ENCODE measurements at places on chromosomes 1 and 21.

- DNase-seq = no peak
These were observed 47.9 kb upstream of the NUF2 start for GRCh38 chr1:163273766-163274441.

DNA sequence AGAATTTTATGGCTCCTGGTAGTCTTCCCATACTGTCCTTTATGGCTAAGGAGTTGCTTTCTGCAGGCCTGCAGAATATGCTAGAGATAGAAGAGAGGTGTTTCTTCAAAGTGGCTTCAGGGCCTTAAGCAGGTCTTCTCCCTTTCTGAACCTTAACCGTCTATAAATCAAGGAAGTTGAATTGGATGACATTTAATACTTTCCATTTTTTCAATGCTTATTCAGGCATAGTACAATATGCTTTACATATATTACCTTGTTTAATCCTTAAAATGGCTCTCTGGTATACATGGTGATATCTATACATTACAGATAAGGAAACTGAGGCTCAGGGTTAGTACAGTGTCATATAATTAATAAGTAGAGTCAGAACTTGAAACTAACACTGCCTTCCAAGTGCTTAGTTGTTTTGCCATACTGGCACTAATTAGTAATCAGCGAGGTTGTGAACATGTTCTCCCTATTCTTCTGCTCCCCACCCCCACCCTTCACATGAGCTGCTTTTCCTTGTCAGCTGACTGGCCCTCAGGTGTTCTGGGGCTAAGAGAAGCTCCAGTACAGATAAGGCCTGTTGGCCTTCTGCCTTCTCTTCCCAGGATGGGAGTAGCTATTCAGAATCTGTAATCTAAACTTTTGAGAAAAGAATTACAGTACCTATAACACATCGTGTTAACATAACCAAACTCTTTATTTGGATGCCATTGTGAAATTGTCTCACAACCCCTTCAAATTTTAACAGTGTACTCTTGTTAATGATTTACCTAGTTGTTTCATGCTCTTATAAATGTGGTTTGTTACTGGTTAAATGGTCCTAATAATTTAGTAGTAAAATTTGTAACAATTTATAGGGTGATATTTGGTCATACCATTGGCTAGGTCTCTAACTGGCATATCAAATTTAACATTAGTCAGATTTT is 13.6 kb downstream of the NFYC start:
- DNase-seq = no peak

- DNase-seq = no peak
These were observed 82.3 kb downstream of the ITPKB start for GRCh38 chr1:226656601-226657277.

- no peak for DNase-seq
These were observed 75.4 kb downstream of the RGS2 start for GRCh38 chr1:192884241-192884640.

DNA sequence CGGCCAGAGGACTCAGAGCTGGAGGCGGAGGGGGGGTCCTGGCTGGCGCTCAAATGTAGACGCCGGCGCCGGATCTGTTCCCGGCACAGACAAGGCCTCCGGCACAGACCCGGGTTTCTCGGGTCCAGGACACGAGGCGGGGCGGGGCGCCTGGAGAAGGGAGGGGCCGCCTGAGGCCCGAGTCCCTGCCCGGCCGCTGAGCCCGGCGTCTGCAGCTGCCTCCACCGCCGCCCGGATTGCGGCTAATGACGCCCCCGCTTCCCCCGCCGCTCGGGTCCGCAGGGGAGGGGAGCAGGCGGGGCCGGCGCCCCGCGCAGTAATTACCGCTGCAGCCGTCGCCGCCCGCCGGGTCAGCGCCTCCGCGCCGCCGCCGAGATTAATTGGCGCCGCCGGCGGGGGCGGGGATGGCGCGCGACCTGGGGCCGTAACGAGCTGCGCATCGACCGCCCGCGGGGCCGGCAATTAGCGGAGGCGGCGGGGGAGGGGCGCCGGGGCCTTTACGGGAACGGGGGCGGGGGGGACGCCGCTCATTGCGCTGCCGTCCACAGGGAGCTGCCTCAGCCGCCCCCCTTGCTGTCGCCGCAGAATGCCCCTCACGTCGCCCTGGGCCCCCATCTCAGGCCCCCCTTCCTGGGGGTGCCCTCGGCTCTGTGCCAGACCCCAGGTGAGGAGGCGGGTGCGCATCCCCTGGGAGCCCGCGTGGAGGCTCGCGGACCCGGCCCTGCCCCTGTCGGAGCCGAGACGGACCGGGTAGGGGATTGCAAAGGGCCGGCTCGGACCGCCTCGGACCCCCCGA is 17.3 kb downstream of the NOC2L start:
- DNase-seq = no peak

GRCh38 chr1:88608139-88608943 is 75.7 kb upstream of the PKN2 start:
- DNase-seq = no peak

DNA sequence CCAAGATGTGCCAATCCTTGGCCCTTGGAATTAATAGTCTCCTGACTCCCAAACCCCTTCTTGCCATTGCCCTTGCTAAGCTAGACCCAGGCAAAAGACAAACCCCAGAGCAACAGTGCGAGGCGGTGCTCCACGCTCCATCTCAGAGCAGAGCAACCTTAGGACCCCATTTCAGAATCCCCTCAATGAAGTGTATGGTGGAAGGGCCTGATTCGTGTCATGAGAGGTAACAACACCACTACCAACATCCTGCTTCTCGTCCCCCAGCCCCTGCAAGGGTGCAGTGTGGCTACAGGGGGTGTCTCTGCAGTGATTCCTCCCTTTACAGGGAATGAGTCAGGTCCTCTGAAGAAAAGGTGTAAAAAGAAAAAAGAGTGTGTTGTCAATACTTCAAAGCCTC is 103.9 kb upstream of the IRF2BP2 start:
- DNase-seq = no peak

DNA sequence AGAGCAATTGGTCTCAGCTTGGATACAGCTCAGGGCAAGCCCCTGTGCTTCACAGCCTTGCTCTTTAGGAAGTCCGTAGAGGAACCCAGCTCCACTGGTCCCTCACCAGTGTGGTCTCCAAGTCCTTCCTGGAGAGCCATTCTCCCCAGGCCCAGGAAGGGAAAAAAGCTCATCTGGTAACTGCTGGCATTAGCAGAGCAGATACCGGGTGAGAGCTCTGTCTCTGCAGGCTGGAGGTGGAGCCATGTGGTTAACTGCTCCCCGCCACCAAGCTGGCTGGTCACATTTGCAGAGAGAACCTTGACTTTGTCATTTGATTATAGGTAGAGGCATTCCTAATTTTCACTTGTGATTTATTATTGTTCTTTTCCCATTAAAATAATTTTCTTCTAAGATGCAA is 169.6 kb downstream of the ROR1 start:
- DNase-seq = no peak

GRCh38 chr1:82230667-82231066 is 429.9 kb downstream of the ADGRL2 start:
- no peak for DNase-seq

DNA sequence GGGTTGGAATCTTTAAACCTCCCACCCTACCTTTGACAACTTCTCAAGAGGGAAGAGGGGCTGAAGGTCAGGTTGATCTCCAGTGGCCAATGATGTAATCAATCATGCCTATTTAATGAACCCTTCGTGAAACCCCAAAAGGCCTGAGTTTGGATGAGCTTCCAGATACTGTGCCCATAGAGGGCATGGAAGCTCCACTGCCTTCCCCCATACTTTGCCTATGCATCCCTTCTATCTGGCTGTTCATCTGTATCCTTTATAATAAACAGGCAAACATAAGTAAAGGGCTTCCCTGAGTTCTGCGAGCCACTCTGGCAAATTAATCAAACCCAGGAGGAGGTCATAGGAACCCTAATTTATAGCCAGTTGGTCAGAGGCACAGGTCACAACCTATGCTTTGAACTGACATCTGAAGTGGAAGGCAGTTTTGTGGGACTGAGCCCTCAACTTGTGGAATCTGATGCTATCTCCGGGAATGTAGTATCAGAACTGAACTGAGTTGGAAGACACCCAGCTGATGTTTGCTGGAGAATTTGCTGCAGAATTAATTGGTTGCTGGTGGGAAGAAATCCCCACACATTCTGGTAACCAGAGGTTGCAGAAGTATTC is 24.8 kb downstream of the S100A10 start:
- no peak for DNase-seq

- DNase-seq = no peak
These were observed 32.5 kb upstream of the VASH2 start for GRCh38 chr1:212917858-212918257.

- no peak for DNase-seq
These were observed 8.8 kb downstream of the TRIM62 start for GRCh38 chr1:33173091-33173490.

All from stimulated activated CD4-positive, alpha-beta T cell treated with anti-CD3 and anti-CD28 coated beads, Interleukin-1b, Interleukin-23, amount 100 ng/mL, for 1 hour (primary cell).